Stimulated activated CD4-positive, alpha-beta T cell treated with anti-CD3 and anti-CD28 coated beads, Interleukin-1b, Interleukin-23, amount 100 ng/mL, for 48 hours (primary cell): ENCODE measurements at places on chromosomes 13 and 19.

DNA sequence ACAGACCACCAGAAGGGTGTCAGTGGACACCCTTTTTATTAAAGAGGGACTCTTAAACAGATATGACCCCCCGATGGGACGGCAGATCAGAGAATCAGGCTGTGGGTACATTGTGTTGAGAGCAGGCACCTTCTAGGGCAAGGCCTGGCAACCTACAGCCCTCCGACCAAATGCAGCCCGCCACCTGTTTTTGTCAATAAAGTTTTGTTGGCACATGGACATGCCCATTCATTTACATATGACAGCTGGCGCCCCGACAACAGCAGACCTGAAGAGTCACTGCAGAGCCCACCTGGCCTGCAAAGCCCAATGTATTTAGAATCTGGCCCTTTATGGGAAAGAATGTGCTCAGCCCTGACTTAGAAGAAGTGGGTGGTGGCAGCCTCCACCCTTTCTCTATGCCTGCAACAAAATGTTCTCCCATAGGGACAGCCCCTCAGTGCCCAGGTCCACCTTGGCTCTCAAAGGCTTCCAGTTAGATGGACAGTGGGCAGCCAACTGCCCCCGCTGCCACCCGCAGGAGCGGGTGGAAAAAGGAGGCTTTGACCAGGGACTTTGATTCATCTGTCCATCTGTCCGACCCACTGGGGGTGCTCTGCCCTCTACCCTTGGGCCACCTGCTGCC, 184.9 kb downstream of the PTPRS start:
- no peak for DNase-seq

- DNase-seq = no peak
These were observed 358.7 kb downstream of the RFC3 start for GRCh38 chr13:34176633-34177032.

DNA sequence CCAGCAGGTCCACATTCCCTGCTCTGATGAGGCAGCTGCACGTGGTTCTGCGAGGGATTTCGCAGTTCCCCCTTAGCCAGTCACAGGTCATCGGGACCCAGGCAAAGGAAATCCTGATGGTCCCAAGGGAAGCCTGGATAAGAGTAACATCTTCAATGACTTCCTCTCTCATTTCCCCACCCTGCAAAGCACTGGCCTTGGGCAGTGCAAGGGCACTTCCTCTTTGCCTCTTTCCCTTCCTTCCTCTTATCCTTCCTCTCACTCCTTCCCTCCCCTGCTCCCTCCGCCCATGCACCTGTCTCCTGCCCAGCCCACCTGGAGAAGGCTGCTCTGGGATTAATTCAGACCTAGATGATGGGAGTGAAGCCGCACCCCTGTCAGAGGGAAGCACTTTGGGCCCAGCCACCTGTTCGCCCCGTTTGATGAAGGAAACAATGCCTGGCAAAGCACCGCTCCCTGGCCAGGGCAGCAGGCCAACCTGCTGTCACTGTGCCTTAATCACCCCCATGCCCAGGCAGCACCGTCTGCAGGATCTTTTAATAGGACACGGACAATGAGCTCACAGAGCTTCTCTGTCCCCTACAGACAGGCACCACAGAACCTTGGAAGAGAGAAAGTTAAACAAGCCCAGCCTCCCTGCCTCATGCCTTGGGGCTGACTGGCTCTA, 113.5 kb upstream of the PABPC3 start:
- no peak for DNase-seq

DNA sequence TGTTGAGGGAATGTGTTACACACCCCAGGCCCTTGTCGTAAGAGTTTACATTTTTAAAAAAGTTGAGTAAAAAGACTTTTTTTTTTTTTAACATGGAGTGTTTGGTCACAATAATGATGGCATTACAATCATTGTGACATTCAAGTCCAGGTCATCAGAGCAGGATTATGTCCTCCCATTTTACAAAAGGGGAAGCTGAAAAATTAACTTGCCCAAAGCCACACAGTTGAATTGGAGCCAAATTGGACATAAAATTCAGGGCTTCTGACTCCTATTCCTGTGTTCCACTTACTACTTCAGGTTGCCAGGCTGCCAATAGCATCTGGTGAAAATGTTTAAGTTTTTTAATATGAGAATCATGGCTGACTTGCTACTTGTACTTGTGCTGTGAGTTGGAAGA, 49.3 kb downstream of the DLEU7 start:
- no peak for DNase-seq

- DNase-seq = no peak
These were observed 20.5 kb downstream of the PPP5C start for GRCh38 chr19:46367426-46367825.

DNA sequence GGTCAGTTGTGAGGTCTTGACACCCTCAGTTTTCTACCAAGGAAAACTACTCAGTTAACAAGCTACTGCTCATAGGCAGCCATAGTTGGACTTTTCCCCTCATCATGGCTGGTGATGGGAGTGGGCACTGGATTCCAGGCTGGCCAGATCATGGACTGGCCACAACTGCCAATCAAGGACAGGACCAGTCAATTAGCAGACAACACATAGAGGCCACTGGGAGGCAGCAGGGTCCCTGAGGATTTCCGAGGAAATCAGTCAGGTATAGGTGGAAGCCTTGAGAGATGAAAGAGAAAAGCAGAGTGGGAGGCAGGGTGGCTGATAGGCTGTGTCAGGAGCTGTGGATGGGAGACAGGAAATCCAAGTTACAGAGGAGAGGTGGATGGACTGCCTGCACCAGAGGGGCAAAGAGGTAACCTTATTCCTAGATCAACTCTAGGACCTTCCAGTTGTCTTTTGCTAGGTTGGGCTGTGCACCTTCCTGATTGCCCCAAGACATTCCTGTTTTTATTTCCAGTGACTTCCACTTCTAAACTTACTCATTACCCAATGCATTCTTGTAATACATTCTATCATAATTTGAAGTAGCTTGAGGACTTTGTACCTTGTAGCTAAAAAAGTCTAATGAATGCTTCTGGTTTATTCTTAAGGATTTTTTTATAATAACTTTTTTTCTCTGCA, 361.8 kb downstream of the KCNRG start:
- DNase-seq = no peak

GRCh38 chr13:112747256-112747655, 57.4 kb downstream of the ATP11A start:
- DNase-seq = no peak

DNA sequence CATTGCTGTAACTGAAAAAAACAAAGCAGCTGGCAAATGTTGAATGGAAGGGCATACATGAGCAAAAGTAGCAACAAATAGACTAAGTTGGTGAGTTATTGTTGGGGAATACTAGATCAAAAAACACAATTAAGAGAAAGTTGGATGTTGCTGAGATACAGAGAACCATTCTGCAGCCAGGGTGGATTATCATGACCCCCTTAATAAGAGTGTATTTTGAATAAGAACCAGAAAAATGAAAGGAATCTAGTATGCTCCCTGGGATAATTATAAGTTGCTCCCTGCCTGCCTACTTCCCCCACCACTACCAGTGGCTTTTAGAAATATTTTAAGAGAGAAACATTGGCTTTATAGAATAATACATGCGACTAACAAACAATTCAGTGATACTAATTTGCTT, 14.5 kb upstream of the TRPC4 start:
- no peak for DNase-seq

- DNase-seq = no peak
These were observed 187.6 kb upstream of the RNF113B start for GRCh38 chr13:98364647-98365046.

DNA sequence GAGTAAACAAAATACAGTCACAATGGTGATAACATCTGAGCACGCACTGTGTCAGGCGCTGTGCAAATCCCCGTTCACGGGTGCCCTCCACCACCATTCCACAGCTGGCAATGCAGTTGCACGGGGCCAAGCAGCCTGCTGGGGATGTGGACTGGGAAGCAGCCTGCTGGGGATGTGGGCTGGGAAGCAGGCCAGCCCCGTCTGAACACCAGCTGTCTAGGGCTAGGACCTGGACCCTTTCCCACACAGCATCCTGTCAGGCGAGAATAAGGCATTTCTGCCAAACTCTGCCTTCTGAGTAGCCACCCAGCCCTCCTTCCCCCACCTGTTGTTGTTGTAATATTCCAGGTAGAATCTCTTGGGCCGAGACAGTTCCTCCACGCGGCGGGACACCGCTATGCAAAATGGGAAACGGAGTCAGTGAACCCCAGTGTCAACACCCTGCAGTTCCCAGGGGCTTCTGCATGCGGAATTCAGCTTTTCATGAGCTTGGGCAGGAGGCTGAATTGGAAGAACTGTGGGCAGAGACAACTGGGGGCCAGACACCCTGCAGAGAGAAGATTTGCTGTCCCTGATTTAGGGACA, 27.8 kb upstream of the MIER2 start:
- no peak for DNase-seq

DNA sequence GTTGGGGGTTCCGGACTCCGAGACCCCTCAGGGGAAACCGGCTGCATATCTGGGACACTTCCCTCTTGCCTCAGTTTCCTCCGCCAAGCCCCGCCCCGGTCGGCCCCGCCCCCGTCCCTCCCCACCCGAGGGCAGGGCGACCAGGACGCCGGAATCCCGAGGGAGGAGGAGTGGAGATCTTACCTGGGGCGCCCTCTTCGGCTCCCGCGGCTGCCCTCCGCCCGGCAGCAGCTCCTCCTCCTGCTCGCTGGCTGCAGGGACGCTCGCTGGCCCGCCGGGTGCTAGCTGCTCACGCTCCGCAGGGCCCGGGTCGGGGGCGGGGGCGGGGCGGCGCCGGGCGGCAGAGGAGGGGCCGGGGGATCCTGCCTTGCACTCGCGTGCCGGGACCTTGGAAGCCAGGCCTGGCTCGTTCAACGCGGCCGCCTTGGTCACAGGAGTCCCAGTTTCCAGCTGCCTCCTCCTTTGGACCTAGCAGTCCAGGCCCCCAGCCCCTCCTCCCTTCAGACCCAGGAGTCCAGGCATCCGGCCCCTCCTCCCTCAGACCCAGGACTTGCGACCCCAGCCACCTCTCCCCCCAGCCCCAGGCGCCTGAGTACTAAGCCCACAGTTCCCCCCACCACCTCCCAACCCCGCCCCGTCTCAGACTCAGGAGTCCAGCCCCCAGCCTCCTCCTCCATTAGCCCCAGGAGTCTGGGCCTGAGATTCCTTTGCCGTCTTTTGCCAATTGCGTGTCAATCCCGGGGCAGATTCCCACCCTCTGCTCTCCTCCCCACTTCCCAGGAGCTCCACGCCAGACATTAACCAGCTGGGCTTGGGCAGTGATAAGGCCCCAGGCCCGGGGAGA, at the start of gene NTF4:
Gene NTF4 (minus strand): TSS at position 51 of the 844 bp plus-strand sequence. CDS start 2,821 bp downstream, outside the sequence.
- DNase-seq = no peak

GRCh38 chr19:1790054-1790792, 21.9 kb downstream of the ATP8B3 start:
- no peak for DNase-seq

GRCh38 chr19:54062643-54063042, 1.1 kb downstream of the VSTM1 start:
- DNase-seq = no peak

GRCh38 chr19:49823472-49823871, 5.4 kb downstream of the MED25 start:
- DNase-seq = no peak

GRCh38 chr19:45306040-45306439, 16.6 kb downstream of the CKM start:
- no peak for DNase-seq

DNA sequence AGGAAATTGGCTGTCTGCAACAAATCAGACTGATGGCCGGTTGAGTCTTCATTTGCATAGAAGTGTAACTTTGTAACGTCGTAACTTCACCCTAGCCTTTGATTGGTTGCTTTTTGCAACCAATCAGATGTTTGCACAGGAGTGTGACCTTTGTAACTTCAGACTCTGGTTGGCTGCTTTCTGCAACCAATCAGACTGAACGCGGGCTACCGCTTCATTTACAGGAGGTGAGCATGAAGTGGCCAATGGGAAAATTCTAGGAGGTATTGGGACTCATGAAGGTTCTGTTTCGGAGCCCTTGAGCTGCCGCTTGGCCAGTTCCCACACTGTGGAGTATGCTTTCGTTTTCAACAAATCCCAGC, 441 bp upstream of the ZNF559 start:
- DNase-seq = peak; percentile 67

GRCh38 chr13:27338816-27339215, 68.2 kb downstream of the RASL11A start:
- DNase-seq = no peak

DNA sequence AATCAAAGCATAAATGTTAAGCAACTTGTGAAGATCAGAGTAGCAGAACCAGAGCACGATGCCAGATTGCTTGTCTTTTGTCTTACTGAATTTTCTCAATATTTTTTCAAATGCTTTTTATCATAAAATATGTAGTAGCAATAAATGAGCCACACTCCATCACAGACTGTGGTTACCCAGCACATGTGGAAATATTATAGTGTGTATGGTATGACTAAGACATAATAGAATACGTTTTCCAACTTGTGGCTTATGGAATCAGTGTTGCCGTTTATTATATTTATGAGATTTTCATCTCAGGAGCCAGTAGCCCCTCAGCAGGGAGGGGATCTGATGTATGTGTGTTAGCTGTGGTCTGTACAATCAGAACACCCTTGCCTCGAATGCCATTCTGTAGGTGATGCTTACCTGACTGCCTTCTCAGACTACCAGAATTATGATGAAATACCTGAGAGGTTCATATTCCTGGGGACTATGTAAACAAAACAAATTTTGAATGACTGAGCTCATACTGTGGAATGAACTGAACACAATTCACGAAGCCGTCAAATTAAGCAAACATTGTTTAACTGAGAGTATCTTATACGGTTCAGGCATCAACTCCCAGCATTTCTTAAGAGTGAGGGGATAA, 1.9 kb downstream of the SCEL start:
- no peak for DNase-seq

DNA sequence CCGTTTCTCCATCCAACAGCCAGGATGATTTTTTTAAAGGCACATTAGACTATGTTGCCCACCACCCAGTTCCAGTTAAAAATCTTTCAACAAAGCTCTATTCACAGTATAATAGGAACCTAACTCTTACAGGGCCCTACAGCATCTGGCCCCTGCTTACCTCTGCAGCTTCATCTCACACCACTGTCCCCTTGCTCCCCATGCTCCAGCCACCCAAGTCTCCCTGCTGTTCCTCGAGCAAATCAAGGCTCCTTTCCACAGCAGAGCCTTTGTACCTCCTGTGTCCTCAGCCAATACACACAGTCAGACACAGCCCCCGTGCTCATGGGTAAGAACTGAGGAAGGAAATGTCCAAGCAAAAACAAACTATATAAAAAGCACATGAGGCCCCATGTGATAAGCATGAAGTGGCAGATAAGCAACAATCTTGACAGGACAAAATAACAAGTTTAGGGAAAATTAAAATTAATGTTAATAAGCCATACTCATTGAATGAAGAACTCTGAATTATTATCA, 67.5 kb downstream of the TSC22D1 start:
- no peak for DNase-seq

DNA sequence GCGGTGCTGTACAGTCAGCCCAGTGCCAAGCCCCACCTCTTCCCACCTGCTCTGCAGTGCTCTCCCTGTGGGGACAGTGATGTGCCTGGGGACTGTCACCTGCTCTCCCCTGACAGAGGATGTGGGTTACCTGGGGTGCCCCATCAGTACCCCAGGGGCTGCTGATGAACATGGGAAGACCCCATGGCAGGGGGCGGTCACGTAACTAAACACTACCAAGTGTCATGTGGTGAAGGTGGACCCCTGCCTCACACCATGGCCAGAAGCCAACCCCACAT, 12.7 kb downstream of the KDM4B start:
- DNase-seq = no peak
